GOT3 (cell line): ENCODE measurements at places on chromosomes 3 and 15.
A peak's percentile ranks its signal among the peaks of the same experiment; 100 is the strongest.

- DNase-seq, result no peak
Observed at GRCh38 chr15:70636540-70637165, 126.7 kb downstream of the UACA start.

- DNase-seq, result no peak
Observed at GRCh38 chr3:155102329-155102728, 22.2 kb downstream of the MME start.

DNA sequence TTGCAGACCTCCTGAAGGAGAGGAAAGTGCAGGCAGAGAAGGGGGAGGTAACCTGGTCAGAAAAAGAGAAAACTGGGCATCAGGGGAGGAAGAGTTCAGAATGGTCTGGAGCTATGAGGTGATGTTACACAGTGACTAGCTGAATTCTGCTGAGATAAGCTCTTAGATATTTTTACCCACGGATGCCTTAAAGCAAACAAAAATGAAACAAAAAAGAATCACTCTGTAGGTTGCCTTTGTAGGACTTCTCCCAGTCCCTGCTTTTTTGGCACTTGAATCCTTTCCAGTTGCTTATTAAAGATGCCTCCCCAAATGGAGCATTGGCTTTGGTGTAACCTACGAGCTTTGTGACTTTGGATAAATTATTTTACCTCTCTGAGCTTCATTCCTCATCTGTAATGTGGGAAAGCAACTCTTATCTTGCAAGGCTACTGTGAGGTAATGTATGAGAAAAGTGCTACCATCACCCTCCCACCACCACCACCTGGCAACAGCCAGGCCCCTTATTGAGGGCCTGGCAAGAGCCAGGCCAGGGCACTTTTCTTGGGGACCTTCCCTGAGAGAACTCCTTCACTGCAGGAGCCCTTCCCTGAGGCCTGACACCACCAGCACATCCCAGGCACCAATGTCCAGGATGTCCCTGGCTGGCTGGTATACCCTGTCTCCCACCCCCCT lies 2.7 kb downstream of the CCR1 start:
- DNase-seq, result no peak

- DNase-seq, result no peak
Observed at GRCh38 chr3:188507244-188507720, 353.3 kb downstream of the LPP start.

DNA sequence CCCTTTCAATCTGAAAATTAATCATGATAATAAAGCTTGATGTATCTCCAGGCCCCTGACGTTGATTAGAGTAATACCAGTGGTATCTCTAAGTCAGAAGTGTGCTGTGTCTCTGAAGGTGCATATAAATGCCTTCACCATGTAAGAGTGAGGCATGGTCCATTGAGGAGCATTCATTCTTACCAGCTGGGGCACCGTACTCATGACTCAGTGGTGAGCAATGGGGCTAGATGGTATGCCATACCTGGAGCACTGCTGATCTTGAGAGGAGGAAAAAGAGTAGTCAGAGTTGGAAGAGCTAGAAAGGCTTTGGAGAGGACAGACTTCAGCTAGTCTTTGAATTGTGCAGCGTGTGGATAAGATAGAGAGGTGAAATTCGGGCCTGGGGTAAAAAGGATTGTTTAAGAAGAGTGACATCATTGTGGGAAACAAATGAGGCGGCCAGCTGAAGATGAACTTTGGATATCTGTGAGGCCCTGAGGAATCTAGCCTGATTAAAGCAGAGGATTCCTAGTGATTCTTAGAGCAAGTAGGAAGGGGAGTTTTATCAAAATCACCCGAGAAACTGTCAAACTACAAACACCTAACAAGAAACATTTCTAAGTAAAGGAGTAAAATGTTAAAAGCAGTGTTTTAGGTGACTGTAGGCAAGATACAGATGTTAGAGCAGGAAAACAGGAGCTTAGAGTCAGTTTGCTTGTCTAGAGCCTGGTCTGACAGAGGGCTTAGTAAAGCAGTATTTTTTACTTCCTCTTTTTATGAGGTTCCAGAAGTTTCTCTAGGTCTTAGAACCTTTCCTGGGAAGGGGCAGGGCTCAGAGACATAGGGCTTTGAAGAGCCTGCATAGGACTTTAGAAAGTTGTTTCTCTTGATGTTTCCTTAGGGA lies 13.6 kb downstream of the TMOD3 start:
- DNase-seq, result no peak

GRCh38 chr3:123652342-123652984 lies 67.6 kb upstream of the HACD2 start:
- DNase-seq, result peak; percentile 30

GRCh38 chr15:82851981-82852511 lies 42.6 kb downstream of the WHAMM start:
- no peak for DNase-seq

DNA sequence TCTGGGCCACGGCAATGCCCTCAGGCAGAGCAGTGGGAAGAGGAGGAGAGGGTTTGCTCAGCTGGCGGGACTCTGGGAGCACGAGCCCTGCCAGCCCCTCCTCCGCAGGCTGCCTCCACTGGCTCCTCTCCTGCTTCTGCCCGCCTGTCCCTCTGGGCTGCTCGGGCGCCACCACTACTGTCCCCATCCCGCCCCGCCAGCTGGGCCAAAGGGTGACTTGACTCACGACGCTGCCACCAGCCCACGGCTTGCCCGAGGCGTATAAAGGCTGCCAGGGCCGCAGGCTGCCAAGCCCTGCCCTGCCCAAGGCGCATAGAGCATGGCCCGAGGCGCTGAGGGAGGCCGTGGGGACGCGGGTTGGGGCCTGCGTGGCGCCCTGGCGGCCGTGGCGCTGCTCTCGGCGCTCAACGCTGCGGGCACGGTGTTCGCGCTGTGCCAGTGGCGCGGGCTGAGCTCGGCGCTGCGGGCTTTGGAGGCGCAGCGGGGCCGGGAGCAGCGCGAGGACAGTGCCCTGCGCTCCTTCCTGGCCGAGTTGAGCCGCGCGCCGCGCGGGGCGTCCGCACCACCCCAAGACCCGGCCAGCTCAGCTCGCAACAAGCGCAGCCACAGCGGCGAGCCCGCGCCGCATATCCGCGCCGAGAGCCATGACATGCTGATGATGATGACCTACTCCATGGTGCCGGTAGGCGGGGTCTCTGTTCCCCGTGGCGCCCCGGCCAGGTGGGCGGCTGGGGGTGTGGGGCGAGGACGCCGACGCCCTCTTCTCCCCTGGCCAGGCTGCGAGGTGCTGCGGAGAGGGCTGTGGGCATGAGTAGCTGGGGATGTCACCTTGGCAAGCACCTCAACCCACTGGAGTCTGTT lies at the start of gene GLDN:
Gene GLDN, plus strand, starts transcription at position 290 of the 861 bp plus-strand sequence. Its CDS starts 30 bp downstream, at position 320.
- peak; percentile 15 for DNase-seq

GRCh38 chr3:8589880-8590556 lies 54.6 kb downstream of the SSUH2 start:
- no peak for DNase-seq

GRCh38 chr3:189646853-189647542 lies 15.8 kb downstream of the TP63 start:
- no peak for DNase-seq

DNA sequence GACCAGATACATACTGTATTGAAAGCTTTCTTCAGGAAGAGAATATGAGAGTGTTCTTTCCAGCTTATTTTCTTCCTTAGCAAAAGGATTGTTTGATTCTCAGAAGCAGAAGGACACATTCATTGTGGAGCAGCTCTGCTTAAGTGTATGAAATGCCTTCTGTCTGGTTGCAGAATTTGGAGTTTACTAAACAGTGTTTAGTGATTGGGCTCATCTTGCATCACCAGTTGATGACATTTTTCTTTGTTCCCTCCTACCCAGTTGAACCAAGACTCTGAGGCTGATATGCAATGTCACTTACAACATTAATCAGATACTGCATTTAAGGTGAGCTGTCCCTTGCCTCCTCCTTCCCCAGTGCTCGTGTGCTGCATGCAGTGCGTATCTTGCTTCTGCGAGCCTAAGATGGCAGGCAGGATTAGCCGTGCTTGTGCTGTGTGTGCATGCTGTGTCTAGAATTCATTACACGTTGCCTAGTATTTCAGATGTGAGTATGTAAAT lies 18.4 kb downstream of the ZBTB38 start:
- DNase-seq, result no peak

- DNase-seq, result no peak
Observed at GRCh38 chr15:85000937-85001336, 19.3 kb downstream of the PDE8A start.

GRCh38 chr3:15959434-15959811 lies 161.6 kb upstream of the ANKRD28 start:
- DNase-seq, result no peak

DNA sequence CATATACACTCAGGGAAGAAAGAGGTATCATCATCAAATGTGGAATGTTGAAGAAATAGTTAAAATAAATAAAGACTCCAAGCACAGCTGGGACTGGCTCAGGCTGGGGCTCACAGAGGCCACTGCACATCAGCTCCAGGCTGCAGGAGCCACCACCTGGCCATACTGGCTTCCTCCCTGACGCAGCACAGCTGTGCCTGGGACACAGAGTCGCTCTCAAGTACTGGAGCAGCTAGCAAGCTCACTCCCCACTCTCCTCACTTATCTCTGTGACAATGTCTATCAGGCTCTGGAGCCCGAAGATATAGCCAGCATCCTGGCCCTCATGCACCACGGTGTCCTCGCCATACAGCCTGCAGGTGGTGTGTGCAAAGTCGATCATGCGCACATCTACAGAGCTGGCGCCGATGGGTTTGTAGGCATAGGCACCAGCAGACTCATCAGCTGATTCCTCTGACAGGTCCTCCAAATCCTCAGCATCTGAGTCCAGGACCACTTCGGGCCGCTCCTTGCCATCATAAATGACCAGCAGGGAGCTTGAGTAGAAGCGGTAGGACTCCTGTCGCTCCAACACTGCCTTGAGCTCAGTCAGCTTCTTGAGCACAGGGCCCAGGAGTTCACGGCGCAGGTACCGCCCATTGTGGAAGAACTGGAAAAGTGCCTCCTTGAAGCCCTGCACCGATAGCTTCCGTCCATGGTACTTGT lies 2.5 kb upstream of the NCKIPSD start:
- no peak for DNase-seq

GRCh38 chr3:60551455-60552209 lies 699.6 kb downstream of the FHIT start:
- DNase-seq, result no peak

DNA sequence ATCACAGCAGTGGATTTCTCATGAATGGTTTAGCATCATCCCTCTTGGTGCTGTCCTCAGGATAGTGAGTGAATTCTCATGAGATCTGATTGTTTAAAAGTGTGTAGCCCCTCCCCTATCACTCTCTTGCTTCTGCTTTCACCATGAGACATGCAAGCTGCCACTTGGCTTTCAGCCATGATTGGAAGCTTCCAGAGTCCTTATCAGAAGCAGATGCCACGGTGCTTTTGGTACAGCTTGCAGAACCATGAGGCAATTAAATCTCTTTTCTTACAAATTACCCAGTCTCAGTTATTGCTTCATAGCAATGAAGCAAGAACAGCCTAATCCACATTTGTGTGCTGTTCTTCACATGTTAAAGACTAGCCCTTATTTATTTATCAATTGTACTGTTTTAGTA lies 495.2 kb upstream of the EPHA6 start:
- no peak for DNase-seq

DNA sequence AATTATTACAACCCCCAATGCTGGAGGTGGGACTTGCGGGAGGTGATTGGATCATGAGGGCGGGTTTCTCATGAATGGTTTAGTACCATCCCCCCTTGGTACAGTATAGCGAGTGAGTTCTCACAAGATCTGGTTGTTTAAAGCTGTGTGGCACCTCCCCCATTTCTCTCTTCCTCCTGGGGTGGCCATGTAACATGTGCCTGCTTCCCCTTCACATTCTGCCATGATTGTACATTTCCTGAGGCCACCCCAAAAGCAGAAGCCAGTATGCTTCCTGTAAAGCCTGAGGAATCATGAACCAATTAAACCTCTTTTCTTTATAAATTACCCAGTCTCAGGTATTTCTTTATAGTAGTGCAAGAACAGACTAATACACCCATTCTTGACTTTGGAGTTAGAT lies 20.3 kb upstream of the PROK2 start:
- DNase-seq, result no peak

DNA sequence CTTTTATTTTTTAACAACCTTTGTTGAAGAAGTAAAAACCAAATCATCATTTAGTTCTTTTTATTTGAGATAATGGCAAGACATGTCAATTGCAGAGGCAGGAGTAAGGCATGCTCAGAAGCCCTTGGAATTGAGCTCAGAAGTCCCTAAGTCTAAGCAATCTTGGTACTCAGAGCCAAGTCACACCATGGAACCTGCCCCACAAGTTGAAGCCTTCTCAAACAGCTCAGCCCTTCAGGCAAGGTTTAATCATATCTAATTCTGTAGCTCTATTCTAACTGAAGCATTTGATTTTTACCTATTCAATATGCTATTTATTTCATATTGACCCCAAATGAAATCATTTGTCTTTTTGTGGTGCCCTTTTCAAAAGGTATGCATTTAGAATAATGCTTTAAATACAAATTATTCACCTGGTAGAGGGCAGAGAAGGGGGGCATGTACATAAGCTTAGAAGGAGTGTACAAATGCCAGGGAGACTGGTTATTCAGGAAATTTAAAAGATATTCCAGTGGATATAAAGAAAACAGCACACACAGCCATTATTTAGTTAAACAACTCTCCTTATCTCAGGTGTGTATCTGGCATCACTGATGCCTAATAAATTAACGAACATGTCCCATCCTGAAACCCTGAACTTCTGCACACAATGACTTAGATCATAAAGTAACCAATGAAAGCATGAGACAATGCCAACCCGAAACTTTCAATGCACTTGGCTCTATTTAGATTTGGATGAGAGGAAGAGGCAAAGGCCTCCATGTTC lies 26.2 kb upstream of the TOP2B start:
- DNase-seq, result no peak

DNA sequence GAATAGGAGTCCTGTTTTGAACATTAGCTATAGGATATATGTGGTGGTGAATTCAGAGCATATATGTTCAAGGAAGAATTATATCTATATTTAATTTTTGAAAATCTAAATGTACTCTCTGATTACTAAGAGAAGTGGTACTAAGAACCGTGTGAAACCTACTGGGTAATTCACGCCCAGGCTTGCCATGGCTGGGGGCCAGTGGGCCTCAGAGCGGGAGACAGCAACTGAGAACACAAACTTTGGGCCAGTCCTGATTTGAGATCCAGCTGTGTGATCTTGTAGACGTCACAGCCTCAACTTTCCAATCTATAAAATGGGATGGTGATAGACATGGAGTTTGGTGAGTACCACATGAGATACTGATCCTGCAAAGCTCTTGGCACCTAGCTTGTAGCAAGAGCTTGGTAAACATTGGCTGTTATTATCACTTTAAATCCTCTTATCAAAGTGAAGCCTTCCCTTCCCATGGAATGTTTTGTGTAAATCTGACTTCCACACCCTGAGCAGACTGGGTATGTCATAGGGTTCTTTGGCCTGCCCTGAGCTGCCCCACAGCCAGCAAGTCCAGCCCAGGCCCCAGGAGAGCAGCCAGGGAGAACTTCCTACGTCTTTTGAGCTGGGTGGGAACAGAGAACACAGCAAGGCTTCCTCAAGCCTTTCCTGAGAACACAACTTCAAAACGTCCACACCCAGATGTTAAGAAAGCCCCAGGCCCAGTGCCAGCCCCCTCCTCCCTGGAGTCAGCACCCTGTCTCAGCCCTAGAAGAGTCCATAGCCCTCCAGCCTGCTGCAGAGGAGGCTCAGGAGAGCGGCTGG lies 8.2 kb upstream of the PAQR5 start:
- no peak for DNase-seq

GRCh38 chr3:194259982-194260766 lies 91.0 kb downstream of the CPN2 start:
- no peak for DNase-seq

GRCh38 chr3:154875142-154875541 lies 205.0 kb upstream of the MME start:
- no peak for DNase-seq

GRCh38 chr3:56424336-56424735 lies 43.9 kb downstream of the ERC2 start:
- DNase-seq, result no peak
